A375 (cell line): ENCODE measurements at places on chromosomes 4 and X. TPM values are rescaled to one million over a fixed set of nuclear protein-coding genes. Genes with fewer than 3 reads are reported as not detected.

Gene MAGEA9B
- not detected in 2 replicates for total RNA-seq

Gene SMIM10L2A
- 0.08 and 0.23 TPM in 2 replicates for total RNA-seq

Gene GAGE12H
- total RNA-seq: 1.0 TPM in 1 of 2 replicates, not detected in the other

Gene ADH7
- not detected in 2 replicates for total RNA-seq

Gene KLB
- not detected in 2 replicates for total RNA-seq

Gene SCARB2
- 55.2 and 67.4 TPM in 2 replicates for total RNA-seq

Gene NPY1R
- total RNA-seq: 0.15 and 0.45 TPM in 2 replicates

Gene HSFX4
- not detected in 2 replicates for total RNA-seq

Gene PARM1
- 0.19 and 0.32 TPM in 2 replicates for total RNA-seq

Gene GCNA
- total RNA-seq: 0.53 and 0.83 TPM in 2 replicates
